ENCODE measurements at places on chromosomes 2 and 18.

DNA sequence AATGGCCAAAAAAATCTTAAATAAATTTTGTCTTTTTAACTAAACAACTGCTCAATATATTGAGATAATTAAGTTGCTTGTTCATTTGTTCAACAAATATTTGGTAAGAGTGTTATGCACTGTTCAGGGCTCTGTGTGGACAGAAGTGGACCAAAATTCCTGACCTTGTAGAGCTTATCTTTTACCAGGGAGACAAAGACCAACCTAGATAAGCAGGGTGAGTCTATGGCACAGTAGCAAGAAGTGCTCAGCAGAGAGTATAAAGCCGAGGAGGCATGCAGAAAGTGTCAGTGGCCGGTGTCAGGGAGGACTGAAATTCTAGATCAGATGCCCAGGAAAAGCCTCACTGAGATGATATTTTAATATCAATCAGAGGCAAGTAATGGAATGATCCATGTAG lies 2.6 kb downstream of the RAB27B start:
- no peak for DNase-seq

- no peak for DNase-seq
Measured at GRCh38 chr2:200767111-200767885, 44.4 kb upstream of the BZW1 start.

DNA sequence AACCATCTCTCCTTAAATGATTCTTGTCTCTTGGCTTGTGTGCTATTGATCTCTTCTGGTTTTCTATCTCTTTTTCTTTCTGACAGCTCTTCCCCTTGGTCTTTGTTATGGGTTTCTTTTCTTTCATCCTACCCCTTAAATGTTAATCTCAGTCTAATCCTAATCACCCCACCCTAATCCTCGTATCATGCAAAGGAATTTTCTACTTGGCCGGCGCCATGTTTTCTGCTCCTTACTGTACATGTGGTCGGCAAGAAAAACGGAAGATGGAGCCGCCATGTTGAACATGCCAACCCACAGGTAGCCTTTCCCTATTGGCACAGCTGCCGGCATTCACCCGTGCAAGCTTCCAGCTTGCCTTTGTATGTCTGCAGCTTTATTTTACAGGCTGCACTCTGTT lies 61.8 kb upstream of the VPS54 start:
- DNase-seq: no peak

GRCh38 chr2:208820014-208820688 lies 413.6 kb downstream of the PTH2R start:
- DNase-seq: peak; percentile 5

DNA sequence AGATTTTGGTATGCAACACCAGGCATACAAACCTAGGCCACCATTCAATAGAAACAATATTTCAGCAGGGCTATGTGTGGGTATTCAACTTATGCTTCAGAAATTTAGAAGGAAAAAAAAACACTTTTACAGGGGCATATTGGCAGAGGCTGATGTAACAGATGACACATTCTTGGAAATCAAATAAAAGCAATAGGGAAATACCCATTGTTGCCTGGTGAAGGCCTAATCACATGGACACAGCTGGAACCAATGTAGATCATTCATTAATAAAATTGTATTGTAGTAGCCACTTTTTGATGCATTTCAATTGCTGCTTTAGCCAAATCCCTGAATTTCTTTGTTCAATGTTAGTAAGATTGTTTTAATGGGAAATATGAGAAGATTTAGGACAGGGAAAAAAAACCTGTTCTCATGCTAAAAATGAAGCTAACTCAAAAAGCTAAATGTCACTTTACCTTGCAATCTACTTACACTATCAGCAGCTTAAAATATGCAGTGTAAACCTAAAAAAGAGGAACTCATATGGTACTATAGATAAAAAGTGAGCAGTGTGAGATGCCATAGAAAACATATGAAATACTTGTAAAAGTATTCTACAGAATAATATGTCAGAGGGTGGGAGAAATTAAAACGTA lies 289.4 kb downstream of the ZEB2 start:
- peak; percentile 15 for DNase-seq

DNA sequence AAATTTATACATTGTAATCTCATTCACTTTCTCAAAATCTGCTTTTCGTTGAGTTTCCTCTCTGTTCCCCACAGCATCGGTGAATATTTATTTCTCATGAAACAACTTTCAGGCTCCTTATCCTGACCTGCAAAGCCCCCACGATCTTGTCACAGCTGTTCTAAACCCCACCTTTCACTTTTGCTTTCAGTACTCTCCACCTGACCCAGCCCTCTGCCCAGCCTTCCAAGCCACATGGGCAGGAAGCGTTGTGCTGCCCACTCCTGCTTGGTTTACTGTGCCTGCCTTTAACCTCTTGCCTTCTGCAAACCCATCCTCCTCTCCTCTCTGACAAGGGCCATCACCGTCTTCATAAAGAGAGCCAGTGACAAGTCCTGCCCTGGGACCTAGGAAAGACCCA lies 262.5 kb downstream of the GALR1 start:
- DNase-seq: no peak

- DNase-seq: no peak
Measured at GRCh38 chr2:28581312-28581711, 85.5 kb downstream of the PLB1 start.

DNA sequence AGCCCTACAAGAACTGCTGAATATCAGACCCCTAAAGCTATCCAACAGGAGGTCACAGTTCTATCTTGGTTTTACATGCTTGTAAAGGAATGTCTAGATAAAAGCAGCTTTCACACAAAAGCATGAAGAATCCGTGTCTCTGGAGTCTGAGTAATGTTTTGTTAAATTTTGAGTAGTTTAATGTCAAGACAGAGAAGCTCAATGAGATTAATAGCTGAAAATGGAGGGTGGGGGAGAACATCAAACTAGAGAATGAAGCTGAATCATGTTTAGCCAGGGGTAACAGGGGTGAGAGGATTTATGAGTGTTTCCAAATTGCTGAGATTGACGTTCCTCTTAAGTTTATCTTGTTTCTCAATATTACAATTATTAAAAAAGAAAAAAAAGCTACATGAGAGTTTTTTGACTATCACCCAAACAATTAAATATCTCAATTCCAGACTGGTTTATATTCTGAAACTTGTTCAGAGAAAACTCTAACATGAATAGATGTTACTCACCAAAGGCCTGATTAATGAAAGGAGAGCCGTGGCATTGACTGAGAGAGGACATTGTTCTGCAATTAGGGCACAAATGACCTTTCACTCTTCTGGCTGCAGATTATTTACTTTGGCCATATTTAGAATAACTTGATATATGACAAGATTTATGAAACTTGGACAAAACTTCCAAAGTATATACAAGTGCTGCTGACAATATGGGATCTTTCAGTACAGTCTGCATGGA lies 266.4 kb upstream of the ETAA1 start:
- no peak for DNase-seq

- DNase-seq: no peak
Measured at GRCh38 chr2:176637486-176638166, 368.4 kb downstream of the MTX2 start.

GRCh38 chr2:197372592-197372991 lies 62.0 kb upstream of the ANKRD44 start:
- no peak for DNase-seq

- DNase-seq: peak; percentile 81
Measured at GRCh38 chr2:47554311-47554905, 151.5 kb downstream of the MSH2 start.

DNA sequence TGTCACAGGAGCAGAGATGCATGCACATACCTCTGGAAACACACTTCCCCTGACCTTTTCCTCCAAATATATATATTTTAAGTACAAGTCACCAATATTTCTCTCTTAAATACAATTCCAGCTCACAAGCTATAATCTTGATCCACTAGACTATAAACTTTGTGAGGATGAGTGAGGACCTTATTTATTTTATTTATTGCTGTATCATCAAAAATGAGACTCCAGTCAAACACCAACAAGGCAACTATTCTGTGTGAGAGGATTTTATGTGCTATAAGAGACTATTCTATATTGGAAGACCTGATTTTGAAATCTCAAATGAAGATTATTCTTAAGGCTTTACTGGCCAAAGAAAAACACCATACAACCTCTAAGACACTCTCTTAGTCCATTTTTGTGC lies 1352.2 kb downstream of the SUCLG1 start:
- DNase-seq: no peak

Measured in MV-4-11 (cell line).